ENCODE measurements at places on chromosomes 5 and 9.

GRCh38 chr5:38157024-38157423, 101.3 kb upstream of the EGFLAM start:
- no peak for DNase-seq

DNA sequence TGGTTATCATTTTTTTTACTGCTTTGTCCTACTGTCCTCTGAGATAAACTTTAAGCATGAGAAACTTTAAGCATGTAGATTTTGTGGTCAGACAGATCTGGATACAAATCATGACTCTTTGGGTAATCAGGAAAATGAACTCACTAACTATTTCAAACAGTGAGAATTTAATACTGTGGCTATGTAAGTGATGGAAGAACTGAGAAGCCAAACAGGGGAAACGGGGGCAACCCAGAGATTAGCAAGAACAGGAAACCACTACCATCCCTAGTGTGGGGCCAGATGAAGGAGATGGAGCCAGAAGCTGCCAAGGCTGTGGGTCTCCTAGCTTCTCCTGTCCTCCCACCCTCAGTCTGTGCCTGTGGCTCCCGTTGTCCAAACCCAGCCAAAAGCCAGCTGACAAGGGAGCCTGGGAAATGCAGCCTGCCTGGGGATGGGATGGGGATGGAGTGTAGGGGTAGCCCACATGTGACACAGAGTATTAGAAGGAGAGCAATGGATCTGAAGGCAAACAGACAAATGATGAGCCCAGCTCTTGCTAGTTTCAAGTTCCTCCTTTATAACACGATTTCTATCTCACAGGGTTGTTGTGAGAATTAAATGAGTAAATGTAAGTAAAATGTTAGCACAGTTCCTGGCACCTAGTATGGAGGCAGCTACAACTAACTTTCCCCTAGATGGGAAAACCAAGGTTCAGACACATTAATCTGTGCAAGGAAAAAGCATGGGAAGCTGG, 27.7 kb upstream of the CDC23 start:
- no peak for DNase-seq

GRCh38 chr9:110919609-110920008, 118.7 kb downstream of the LPAR1 start:
- DNase-seq = no peak

- DNase-seq = no peak
Measured at GRCh38 chr5:100542086-100542485, 6.9 kb downstream of the FAM174A start.

DNA sequence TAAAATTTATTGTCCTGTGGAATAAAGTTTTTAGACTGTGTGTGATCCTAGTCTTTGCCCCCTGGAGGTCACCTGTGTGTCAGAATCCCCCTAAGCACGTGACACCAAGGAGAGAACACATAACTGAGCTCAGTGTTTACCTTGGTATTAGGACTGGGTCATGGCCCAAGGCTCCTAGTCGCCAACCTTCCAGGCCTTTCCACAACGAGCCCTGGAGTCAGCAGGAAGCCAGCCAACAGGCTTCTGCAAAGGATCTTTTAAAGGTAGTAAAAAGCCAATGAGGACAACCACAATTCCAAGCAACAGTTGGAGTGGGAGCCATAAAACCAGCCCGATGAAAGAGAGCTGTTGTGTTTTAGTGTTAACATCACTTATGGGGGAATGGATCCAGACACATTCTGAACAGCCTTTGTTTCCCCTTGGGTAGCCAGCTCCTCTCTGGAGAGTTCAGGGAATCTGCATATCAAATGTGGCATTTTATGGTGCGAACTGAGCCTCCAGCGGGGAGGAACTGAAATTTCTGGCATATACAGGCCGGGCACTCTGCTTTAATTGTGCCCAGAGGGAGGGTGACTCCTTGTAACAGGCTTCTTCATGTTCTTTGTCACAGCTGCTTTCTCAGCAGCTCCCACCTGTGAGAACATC, 239.9 kb downstream of the FSTL4 start:
- DNase-seq = no peak

Data from psoas muscle (tissue), 8 donors.